ENCODE measurements at places on chromosomes 13 and 19.

GRCh38 chr13:24038841-24039330 lies 121.6 kb upstream of the SPATA13 start:
- DNase-seq = no peak

DNA sequence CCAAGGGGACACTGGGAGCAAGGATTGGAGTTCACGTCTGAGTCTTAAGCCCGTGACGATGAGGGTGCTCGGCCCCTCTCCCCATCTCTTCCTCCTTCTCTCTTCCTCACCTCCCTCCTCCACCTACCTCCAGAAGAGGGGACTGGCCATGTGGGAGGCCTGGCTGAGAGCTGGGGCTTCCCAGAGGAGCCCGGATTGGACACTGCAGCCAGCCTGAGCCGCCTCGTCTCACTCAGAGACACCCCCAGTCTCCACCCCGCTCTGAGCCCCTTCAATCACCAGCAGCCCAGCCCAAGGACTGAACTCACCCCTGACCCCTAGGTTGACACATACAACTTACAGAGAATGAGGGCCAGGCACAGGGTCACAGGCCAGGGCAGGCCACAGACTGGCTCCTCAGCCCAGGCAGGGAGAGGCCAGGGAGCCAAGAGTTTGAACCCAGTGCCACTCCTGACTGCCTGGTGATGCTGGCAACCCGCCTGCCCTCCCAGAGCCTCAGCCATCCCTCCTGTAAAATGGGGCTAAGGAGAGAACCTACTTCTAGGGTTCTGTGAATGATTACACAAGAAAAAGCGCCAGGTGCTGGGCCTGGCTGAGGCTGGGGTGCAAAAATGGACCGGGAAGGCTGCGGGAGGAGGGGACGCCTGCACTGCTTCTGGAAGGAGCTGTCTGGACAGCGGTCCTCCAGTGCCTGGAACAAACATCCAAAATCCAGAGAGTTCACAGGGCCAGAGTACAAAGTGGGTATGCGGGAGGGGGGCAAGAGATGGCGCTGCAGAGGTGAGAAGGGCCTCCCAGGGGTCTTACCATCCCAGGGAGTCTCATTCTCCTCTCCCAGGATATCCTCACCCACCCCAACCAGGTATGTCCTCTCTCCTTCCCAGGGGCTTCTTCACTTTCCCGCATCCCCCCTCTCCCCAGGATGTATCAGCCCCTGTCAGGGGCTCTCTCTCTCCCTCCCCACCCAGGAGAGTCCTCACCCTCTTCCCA lies 1.1 kb downstream of the CD79A start:
- DNase-seq = no peak

GRCh38 chr19:46428239-46429135 lies at the start of gene PNMA8C:
TSS of gene PNMA8C (minus strand) at chr19:46428936. CDS start at chr19:46428359, 577 bp downstream.
- DNase-seq = peak; percentile 77

DNA sequence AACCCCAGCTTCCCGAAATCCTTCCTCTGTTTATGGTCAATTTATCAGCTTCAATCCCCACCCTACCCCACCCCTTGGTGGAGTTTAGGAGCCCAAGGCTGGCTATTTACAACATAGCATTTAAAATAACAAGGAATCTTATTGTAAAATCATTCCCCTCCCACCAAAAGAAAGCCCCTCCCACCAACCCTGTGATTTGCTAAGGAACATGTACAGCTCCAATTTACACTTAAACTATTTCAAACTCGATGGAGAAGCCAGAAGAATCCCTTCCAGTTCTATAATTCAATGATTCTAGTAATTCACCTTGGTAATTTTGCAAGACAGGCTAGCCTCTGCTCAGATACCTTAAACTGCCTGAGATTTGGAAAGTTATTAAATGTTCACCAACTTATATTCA lies 3.0 kb downstream of the LATS2 start:
- DNase-seq = no peak

- DNase-seq = no peak
Observed at GRCh38 chr13:92175330-92175729, 776.9 kb downstream of the GPC5 start.

GRCh38 chr13:113327391-113327765 lies 30.3 kb downstream of the LAMP1 start:
- DNase-seq = no peak

- no peak for DNase-seq
Observed at GRCh38 chr13:48560657-48561337, 27.9 kb upstream of the RCBTB2 start.

GRCh38 chr13:113853518-113854237 lies 10.2 kb downstream of the GAS6 start:
- peak; percentile 57 for DNase-seq

- no peak for DNase-seq
Observed at GRCh38 chr13:94351292-94351990, 128.0 kb downstream of the DCT start.

GRCh38 chr19:4067396-4068046 lies 822 bp upstream of the ZBTB7A start:
- peak; percentile 69 for DNase-seq

- DNase-seq = no peak
Observed at GRCh38 chr13:53569453-53569852, 540.8 kb downstream of the OLFM4 start.

DNA sequence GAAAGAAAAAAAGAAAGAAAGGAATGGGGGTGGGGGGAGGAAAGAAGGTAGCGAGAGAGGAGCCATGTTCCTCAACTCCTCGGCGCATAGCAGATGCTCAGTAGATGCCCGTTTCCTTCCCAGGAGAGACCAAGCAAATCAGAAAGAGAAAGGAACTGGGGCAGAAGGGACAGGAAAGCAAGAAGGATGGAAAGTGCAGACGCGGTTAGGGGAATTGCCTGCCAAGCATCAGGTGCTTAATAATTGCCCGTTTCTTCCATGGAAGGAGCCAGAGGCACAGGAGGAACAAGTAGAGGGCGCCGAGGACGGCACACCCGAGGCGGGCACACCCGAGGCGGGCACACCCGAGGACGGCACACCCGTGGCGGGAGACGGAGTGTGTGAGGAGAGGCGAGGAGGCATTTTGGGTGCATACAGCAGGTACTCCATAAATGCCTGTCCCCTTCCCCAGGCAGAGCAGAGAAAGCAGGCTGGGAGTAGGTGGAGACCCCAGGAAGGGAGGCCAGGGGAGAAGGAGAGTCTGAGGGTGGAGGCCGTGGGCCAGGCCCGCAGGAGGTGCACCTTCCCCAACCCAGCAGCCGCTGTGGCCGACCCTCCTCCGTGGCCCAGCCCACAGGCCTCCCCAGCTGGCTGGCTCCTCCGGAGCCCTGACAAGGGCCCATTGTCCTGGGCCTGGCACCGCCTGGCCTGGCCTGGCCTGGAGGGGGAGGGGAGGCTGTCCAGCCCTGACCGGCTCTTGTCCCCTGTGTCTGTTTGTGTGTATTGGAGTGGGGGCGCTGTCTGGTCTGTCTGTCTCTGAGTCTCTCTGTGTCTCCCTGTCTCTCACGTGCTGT lies 14.6 kb downstream of the JOSD2 start:
- DNase-seq = no peak

- no peak for DNase-seq
Observed at GRCh38 chr19:44592451-44592890, 20.9 kb upstream of the IGSF23 start.

DNA sequence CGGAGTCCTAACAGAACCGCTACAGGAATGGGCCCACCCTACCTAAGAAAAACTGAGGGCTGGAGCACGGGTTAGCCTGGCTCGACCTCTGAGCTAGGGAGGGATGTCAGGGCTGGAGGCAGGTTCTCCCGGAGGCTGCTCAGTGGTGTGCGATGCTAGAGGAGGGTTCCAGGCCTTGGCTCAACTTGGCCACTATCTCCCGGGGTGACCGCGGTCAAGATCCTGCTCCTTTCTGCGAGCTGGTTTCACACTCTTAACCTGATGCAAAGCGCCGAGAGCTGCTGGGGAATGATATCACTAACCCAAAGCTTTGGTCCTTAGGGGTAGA lies 301 bp downstream of the POP4 start:
- no peak for DNase-seq

- no peak for DNase-seq
Observed at GRCh38 chr13:35598790-35599369, 122.4 kb upstream of the MAB21L1 start.

- DNase-seq = no peak
Observed at GRCh38 chr13:98254513-98254912, 77.4 kb upstream of the RNF113B start.

DNA sequence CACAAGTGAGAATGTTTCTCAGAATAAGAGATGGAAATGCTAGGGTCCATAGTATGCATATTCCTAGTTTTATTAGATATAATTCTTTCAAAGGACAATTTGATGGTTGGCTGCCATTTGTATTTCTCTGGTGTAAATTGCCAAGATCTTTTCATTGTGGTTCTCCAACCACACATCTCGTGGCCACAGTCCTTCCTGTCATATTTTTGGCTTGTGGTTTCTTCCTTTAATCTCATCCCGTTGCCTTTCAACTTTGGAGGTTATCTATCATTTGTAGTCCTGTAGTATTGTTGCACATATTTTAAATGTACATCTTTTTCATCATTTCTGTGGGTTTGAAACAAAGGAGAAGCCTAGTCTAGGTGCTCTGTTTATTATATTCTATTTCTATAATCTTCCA lies 61.2 kb downstream of the WASF3 start:
- DNase-seq = no peak

GRCh38 chr13:58597552-58597951 lies 966.0 kb downstream of the PCDH17 start:
- no peak for DNase-seq

GRCh38 chr19:16160943-16161560 lies 12.3 kb downstream of the CIB3 start:
- DNase-seq = no peak

- no peak for DNase-seq
Observed at GRCh38 chr13:50760751-50761150, 82.7 kb downstream of the DLEU7 start.

GRCh38 chr13:114032126-114032799 lies 58.4 kb upstream of the C13orf46 start:
- DNase-seq = no peak

GRCh38 chr13:92354583-92354982 lies 872.0 kb upstream of the GPC6 start:
- DNase-seq = no peak

DNA sequence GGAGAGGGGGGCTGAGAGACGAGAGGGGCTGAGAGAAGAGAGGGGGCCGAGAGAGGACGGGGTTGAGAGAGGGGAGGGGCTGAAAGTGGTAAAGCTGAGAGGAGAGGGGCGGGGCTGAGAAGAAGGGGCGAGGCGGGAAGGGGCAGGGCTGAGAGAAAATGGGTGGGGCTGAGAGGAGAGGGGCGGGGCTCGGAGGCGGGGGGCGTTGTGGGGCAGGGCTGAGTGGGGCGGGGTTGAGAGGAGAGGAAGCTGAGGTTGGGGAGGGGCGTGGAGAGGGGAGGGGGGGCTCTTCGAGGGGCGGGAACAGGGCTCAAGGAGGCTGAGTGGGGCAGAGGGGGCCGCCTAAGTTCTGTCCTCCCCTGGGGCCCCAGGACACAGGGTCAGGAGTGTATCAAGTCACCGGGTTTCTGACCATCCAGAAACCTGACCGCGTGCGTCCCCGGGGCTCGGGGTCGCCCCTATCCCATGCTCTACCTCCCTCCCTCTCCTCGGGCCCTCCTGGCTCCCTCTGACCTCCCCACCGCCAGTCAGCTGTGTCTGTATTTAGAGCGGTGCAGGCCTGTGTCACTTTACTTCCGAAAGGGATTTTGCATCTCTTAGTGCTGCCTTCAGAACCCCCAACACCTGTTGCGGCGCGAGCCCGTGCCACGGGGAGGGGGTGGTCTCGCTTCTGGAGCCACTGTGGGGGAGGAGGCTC lies 38.6 kb upstream of the SEMA6B start:
- no peak for DNase-seq

GRCh38 chr19:35299523-35300338 lies 7.8 kb downstream of the MAG start:
- no peak for DNase-seq

GRCh38 chr13:96075953-96076543 lies 13.9 kb upstream of the HS6ST3 start:
- no peak for DNase-seq

DNA sequence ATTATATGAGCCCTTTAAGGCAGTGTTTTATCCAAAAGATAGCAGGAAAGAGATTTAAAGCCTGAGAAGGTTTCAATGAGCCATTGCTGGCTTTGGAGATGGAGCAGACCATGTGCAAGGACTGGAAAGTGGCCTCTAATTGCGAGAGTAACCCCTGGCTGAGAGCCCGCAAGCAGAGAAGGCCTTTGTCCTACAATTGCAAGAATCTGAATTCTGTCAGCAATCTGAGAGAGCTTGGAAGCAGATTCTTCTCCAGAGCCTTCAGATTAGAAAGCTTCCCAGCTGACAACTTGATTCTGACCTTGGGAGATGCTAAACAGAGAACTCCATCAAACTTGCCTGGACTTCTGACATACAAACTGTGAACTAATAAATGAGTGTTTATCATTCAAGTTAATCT lies 528.7 kb upstream of the KLF12 start:
- no peak for DNase-seq

DNA sequence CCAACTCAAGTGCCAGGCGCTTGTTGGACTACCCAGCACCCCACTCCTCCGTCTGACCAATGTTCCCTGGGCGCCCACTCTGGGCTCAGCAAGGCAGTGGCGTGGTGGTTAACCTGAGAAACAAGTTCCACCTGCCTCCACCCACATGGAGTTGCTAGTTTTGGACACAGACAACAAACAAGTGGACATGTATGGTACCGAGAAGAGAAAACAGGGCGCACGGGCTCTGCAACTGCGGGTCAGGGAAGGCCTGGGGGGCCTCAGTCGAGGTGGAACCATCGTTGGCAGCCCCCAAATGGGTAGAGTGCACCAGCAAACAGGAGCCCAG lies 2.5 kb downstream of the MIER2 start:
- DNase-seq = no peak

DNA sequence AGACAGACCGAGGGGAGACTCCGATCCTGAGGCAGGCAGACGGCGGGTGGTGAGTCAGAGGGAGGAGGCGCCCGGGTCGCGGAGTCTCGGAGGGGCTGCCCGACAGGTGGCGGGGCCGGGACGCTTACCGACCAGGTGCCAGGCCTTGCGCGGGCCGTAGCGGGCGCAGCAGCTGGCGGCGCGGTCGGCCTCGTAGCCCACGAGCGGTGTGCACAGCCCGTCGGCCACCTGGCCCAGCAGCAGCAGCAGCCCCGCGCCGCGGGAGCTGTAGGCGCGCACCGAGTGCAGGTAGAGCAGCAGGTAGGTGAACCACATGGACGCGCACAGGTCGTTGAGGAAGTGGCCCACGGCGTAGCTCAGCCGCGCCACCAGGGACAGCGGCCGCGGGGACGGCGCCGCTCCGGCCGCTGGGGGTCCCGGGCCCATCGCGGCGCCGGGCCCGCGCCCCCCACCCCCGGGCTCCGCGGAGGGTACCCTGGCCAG lies 367 bp downstream of the MFSD12 start:
- DNase-seq = no peak

DNA sequence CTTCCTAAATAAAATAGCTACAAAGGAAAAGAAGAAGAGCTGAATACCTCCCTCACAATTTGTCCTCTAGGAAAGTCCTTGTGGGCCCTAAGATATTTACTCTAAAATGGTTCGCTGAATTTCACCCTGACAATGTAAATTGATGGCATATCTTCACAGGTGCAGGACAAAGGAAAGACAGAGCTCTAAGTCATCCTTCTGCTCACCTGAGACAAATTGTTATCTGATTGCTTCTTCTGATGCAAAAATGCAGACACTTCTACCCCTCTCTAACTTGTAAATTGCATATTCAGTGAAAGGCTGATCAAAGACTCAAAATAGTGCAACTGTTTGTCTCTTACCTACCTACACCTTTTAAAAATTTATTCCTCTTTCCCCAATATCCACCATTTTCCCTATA lies 747.2 kb upstream of the PRR20A start:
- DNase-seq = no peak
